ENCODE measurements at places on chromosomes 3 and 15.

DNA sequence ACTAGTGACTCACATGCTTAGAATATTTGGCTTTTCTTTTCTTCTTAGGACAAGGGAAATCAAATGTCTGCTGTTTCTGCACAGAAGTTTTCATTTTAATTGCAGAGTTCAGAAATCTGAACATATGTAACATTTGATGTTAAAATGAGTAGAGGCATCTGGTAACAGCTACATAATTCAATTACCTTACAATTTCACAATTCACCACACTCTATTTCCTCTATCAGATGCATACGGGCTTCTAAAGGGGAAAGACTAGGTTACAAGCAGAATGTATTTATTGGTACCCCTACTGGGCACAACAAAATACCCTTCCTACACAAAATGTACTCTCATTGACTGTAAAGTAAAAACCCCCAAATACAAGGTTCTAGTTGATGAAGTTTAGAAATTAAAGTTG lies 176.0 kb downstream of the SOX2 start:
- DNase-seq, result no peak

GRCh38 chr3:52754373-52754772 lies 16.4 kb downstream of the NEK4 start:
- DNase-seq, result no peak

DNA sequence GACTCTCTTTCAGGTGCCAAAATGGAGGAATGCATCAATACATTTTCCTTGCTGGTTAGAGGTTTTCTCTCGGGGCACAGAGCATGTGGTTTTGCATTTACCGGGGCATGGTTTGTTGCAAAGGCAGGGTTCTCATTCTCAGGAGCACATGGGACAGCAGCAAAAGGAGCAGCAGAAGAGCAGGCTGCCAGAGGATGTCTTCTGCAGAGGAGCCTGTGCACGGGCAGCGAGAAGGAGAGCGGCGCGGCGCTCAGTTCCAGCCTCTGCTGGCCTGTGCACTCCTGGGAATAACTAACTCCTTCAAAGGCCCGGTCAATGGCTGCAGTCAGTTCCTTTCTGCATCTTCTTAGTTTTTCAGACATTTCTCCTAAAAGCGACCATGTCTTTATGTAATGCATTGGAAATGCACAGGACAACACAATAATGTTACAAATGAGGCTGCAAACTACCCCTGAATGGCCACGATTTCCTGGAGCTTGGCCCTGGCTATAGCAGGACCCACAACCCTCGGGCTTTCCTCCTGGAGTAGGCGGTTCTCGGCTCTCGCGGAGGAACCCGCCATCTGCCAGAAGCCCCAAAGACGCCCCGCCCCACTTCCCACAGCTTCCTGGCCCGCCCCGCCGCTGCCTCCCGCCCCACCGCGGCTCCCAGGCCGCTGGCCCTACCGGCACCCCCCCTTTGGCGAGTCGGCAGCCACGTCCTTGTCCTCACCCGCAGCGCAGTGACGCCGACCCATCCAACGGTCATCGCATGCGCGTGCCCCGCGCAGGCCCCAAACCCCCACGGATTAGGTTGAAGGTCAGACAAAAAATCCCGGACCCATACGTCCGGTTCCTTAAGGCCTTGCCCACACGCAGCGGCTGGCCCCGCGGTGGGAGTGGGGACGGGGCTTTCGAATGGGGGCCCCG lies at the start of gene C3orf62:
Gene C3orf62 (minus strand): TSS at position 758 of the 908 bp plus-strand sequence. CDS start 360 bp downstream, at position 398.
- no peak for DNase-seq

DNA sequence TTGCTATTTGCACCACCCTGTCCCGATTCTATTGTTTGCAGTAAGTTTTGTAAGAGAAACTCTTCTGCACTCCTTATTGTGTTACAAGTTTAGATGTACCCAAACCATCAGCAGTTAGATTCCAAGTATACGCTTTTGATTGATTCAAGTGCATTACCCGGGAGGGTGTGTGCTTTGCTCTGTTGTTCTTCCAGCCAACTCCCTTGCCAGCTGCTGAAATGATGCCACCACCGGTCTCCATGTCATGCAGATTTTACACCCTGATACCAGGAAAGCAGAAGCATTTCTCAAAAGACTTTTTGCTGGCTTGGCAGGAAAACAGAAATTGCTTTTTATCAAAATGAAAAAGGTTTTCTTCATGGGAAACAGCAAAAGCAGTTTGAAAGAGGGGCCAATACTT lies 1006.6 kb upstream of the CFAP20DC start:
- no peak for DNase-seq

DNA sequence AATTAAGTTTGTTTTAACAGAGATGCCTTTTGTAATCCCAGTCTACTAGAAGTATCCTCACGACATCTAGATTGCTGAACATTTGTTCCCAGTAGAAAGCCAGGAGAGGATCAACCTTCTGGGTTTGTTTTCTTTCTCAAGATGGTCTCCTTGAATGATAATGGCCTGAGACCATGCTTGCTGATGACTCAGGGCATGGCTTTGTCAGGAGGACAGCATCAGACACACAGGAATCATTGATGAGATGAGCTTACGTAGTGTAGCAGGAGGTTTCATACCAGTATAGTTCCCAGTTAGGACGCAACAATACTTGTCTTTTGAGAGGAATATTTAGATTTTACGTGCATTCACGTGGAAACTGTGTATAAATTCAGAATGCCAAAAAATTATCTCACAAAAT lies 38.6 kb downstream of the ATP1B3 start:
- DNase-seq, result no peak

DNA sequence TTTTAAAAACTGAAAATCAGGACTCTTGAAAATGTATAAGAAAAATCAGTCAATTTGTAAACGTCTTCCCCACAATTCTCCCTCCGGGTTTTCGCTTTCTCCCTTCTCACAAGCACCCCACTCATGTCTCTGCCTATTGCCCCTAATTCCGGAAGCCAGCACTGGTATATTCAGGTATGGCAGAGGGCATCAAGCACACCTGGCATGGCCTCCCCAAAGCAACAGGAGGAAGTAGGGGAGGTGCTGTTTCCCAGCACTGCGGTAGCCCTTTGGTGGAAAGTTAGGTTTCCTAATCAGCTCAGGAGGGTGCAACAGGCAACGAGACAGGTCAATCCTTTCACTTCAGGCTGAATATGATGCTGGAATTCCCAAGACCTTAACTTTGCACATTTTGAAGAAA lies 30.1 kb downstream of the LAMP3 start:
- no peak for DNase-seq

DNA sequence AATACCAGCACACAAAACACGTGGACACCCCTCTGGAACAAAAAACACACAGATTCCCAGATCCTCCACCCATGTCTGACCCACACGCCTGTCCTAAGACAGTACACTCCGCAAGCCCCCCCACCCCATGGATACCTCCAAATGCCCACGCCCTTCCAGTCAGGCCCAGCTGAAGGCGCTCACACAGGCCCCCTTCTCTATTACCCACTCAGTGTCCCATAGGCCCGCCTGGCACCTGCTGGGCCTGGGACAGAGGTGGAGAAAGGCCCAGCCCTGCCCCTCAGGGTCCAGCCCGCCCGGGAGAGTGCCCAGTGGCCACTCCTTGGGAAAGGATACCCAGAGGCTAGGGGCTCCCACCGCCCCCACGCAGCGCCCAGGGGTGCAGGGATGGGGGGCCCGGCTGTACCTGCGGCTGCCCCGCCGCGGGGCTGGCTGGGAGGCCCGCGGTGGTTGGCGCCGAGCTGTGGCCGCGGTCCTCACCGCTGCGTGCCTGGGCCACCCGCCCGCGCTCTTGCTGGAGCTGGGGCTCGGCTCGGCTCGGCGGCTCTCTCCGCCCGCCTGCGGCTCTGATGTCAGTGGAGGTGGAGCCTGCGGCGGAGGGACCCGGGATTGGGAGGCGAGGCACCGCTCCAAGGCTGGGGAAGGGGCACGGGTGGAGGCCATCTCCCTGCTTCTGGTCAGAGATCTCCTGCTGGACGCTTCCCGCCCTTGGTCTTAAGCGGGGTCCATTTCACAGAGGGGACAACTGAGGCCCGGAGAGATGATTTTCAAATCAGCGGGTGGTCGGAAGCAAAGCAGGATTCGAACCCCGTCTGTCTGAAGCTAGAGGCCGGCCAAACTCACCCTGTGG lies at the start of gene CAMK1:
Gene CAMK1 (minus strand): TSS at position 522 of the 850 bp plus-strand sequence. CDS start 2,198 bp downstream, outside the sequence.
- peak; percentile 10 for DNase-seq
